Aorta (tissue), 5 donors: ENCODE measurements at places on chromosomes 6 and 20.

- DNase-seq: no peak
Measured at GRCh38 chr20:57482796-57483195, 42.1 kb downstream of the CTCFL start.

GRCh38 chr20:47708140-47708807 lies 77.0 kb downstream of the SULF2 start:
- DNase-seq: no peak

GRCh38 chr6:39897698-39898097 lies 36.6 kb downstream of the MOCS1 start:
- no peak for DNase-seq

GRCh38 chr20:63829603-63829944 lies 1.5 kb downstream of the ZBTB46 start:
- DNase-seq: no peak

- DNase-seq: no peak
Measured at GRCh38 chr6:73203098-73203497, 22.2 kb downstream of the KHDC1L start.

GRCh38 chr20:4920131-4920530 lies 81.2 kb downstream of the SLC23A2 start:
- DNase-seq: no peak

DNA sequence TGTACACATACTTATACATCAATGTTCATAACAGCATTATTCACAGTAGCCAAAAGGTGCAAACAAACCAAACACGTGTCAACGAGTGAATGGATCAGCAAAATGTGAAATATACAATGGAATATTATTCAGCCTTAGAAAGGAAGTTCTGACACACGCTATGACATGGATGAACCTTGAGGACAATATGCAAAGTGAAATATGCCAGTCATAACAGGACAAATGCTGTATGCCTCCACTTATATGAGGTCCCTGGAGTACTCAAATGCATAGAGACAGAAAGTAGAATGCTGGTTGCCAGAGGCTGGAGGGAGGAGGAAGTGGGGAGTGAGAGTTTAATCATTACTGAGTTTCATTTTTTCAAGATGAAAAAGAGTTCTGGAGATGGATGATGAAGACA lies 37.8 kb upstream of the IGF2R start:
- no peak for DNase-seq

DNA sequence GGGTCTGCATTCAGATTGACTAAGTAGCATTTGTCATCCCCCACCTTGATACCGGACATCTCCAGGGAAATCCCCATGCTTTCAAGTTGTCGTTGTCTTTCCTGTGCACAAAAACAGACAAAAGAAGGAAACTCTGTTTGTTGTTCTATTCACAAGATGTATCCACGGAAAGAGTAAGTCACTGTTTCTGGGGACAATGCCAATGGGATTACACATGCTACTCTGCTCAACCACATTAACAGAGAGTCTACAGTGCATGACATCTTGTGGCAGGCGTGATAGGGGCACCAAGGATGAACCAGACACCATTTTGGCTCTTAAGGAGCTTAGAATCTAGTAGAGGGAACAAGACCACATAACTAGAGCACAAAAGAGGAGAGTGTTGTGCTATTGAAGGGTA lies 124.4 kb upstream of the NUP153 start:
- DNase-seq: no peak
